ENCODE measurements at places on chromosomes 2 and 18.

- DNase-seq = no peak
Observed at GRCh38 chr2:189841019-189841418, 56.8 kb downstream of the PMS1 start.

GRCh38 chr2:102848366-102848839 is 86.6 kb downstream of the TMEM182 start:
- DNase-seq = peak; percentile 83

DNA sequence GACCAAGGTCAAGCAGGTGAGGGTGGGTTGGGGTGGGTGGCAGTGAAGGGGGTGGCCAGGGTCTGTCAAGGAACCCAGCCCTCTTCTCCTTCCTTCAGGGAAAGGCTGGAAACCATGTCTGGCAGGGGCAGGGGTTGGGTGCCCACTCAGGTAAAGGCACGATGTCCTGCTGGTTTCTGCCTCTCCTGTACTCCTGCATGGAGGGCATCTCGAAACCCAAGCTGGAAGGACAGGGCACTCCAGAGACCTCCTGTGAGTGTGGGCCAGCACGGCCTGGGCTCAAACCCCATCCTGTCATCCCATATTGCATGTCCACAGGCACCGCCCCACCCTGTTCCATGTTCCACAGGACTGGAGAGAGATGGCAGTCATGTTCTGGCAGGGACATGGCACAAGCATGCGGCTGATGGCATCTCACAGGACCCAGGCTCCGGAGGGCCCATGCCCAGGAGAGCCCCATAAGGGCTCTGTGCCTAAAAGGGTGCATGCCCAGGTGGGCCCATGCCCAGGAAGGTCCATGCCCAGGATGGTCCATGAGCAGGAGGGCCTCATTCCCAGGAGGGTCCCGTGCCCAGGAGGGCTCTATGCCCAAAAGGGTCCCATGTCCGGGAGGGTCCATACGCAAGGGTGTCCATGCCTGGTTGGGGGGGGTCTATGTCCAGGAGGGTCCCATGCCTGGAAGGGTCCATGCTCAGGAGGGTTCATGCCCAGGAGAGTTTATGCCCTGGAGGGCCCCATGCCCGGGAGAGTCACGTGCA is 6.4 kb downstream of the GPR35 start:
- DNase-seq = no peak

DNA sequence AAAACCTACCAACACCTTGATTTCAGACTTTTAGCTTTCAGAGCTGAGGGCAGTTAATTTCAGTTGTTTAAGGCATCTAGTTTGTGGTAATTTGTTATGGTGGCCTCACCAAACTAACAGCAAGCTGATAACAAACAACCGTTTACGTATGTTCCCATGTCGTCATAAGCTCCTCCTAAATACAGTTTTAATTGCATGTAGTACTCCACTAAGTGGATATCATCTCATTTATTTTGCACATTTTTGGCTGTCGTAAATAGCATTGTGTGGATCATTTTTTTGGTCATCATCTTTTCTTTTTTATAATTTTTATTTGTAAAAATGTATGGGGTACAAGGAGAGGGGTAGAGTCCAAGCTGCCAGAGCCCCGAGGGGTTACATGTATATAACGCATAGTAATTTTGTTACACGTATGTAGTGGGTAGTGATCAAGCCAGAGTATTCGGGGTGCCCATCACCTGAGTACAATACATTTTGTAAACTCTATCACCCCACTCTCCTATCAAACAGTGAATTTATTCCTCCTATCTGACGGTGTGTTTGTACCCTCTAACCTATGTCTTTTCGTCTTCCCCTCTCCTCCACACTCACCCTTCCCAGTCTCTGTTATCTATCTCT is 89.2 kb upstream of the MYCN start:
- DNase-seq = no peak

GRCh38 chr2:17101091-17101490 is 417.1 kb downstream of the RAD51AP2 start:
- no peak for DNase-seq

DNA sequence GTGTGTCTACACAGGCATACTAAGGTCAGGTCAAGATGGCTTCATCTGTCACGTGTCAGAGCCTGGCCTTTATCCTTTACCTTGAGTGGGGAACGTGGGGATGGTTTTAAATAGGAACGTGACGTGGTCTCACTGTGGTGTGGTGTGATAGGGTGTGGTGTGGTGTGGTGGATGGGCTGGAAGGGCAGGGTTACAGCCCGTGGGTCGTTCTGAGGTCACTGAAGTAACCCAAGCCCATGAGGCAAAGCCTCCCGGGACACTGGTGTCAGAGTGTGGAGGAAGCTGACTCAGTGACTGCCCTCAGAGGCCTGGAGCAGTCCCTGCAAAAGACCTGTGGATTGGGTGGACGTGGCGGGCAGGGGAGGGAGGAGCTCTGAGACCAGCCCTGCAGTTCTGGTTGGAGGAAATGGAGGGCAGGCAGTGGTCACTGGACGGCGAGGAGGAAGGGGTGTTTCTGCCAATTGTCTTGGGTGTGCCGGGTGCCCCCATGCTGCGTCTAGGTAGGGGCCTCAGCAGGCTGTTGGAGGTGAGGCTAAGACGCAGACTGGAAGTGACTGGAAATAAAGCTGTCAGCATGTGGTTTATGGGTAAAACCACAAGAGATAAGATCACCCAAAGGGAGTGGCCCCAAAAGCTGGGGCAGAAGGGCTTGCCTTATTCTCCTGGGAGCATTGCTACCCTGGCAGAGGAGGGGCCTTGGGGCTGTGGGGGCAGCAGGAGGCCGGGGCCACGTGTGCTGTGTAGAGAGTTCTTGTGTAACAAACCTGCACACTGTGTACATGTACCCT is 84.8 kb downstream of the SH3RF3 start:
- peak; percentile 93 for DNase-seq

DNA sequence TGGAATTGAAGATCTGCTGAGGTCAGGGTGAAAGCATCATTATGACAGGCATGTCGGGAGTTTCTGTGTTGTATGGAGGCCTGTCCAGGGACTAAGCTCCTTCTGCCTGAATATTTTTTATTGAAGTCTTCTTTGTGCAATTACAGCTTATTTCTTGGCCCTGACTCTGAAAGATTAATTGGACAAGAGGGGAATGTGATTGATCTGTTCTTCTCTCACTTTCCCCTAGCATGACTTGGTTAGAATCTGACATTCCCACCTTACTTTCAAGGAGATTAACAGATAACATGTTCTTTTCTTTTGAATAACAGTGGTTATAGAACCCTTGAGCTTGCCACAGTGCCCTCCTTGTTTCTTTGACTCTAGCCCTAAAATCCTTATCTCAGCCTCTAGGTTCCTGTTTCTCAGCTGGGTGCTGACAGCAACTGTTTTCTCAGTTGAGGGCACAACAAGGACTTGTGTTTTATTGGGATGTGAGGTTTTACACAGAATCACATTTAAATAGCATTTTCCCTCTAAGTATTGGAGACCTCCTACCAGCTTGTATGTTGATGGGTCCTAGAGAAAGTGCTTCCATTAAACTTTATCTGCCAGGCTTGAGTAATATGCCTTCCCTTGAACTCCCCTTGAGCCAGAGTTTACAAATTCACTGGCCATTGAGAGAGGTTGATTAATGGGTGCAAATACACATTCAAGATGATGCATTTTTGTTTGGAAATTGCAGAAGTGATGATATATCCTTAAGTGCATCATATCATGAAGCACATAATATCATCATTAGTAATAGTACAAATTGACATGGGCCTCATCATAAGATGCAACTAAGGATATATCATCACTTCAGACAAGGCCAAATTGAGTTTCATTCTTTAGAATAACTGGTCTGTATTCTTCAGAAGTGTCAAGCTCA is 12.5 kb downstream of the TTLL4 start:
- DNase-seq = no peak

GRCh38 chr2:219542931-219543595 is 546 bp downstream of the CHPF start:
- DNase-seq = peak; percentile 49

DNA sequence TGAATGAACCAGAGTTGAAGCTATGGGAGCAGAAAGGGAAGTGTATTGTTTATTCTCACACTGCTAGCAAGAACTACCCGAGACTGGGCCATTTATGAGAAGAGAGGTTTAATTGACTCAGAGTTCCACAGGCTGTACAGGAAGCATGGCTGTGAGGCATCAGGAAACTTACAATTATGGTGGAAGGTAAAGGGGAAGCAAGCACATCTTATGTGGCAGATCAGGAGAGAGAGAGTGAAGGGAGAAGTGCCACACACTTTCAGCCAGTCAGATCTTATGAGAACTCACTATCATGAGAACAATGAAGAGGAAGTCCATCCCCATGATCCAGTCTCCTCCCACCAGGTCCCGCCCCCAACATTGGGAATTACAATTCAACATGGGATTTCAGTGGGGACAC is 383.2 kb upstream of the SLC14A2 start:
- DNase-seq = no peak

DNA sequence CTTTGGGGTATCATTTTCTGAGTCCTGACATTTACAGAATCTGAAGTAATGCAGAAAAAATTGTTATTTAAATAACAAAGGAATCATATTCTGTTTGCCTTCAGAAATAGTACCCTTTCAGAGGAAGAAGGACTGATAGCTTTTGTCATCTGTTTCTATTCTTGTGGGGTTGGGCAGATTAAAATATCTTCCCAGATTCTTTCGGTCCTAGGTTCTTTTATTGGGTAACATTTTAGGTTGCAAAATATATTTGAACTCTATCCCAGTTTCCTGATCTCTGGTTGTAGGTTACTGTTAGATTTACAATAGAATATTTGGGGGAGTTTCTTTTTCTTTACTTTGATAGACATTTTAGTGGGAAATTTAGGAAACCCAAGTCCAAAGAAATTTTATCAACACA is 550.5 kb downstream of the SPAG16 start:
- DNase-seq = peak; percentile 29

- DNase-seq = no peak
Observed at GRCh38 chr2:88074150-88074549, 6.5 kb downstream of the SMYD1 start.

GRCh38 chr18:28163201-28163775 is 13.6 kb downstream of the CDH2 start:
- DNase-seq = no peak

DNA sequence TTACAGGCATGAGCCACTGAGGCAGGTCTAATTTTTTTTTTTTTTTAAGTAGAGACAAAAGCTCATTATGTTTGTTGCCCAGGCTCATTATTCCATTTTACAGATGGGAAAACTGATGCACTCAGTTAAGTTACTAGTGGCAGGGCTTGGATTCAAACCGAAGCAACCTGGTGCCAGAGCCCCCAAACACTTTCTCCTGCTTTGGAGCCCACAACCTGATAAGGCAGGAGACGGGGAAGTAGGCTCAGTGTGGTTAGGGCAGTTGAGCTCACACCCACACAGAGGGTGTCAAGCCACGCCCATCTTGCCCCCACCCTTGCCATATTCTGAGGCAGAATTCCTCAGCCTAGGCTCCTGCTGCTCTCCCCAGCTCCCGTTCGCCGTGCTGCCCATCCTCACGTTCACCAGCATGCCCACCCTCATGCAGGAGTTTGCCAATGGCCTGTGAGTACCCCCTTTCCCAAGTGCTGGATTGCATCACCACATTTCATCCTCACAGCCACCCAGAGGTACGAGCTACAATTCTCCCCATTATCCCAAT is 5.8 kb upstream of the CTDSP1 start:
- DNase-seq = no peak

- DNase-seq = no peak
Observed at GRCh38 chr18:34730774-34731173, 20.7 kb downstream of the DTNA start.

- no peak for DNase-seq
Observed at GRCh38 chr18:63346480-63347183, 20.4 kb downstream of the KDSR start.

DNA sequence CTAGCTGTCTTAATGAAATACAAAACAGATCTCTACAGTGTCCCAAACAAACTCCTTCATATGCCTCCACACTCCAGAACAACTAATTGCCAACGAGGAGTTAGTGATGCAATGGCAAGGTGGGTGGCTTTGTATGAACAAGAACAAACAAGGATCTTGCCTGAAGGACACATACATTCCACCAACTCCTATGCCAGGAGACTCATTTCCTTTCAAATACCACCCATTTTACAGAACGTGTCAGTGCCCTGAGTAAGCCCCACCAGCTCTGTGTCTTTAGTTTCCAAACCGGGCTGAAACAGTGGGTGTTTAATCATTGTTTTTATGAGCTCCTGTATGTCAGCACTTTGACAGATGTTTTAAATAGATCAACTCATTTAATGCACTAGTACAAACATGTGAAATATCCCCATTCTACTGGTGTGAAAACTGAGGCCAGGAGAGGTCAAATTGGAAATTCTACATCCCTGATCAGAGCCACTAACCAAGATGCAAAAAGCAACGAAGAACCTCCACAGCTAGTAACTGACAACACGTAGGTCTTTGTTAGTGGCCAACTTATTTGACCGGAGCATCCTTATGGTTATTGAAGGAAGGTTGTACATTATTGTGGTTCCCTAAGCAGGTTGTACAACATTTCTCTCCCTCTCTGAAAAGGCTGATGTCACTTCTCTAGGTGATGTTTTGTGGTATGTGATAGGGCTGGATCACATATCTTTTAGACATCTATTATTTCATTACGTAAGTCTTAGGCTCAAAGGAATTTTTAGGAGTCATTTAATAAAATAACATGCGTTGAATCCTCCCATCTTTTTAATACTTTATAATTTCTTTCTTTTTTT is 534.9 kb upstream of the TNP1 start:
- DNase-seq = no peak

DNA sequence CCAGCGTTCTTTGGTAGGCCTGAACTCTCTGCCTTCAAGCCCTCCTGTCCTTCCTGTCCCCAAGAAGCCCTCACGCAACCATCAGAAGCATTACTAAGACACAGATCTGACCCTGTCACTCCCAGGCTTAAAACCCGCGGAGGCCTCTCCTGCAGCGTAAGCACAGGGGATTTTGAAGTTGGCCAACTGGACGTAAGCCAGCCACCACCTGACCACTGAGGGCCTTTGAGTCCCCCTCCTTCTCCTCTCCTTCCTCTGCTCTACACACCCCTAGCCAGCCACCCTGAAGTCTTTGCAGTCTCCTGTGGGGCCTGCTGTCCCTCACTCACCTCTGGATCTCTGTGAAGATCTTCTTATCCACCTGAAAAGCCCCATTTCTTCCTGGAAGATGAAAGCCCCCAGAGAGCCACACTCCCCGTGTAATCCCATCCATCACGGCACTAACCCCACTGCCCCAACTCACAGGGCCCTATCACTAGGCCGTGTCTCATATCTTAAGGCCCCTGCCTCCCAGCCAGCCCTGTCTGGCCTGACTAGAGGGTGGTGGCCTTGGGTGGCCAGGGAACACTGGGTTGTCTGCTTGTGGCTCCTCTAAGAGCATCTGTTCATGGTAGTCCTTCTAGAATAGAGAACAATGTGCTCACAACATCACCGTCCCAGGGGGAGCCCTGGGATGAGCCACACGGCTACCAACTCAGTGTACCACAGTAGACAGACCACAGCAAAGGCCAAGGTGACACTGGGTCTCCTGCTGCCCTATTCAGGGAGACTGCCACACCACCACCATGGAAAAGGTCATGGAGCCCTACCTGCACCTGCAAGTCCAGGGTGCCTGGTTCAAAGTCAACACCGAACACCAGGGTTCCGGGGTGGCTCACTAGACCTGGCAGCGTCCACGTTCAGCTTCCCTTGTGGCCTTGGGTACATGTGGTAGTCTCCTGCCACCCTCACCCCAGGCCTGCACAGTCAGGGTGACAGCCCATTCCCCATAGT is 191.6 kb downstream of the ZBTB7C start:
- no peak for DNase-seq

GRCh38 chr2:220811952-220812570 is 760.0 kb downstream of the EPHA4 start:
- peak; percentile 51 for DNase-seq
